Activated T-helper 2 cell treated with anti-CD3 and anti-CD28 coated beads, Interferon-gamma antibody, Interleukin-2, Interleukin-4, amounts not matched to agents 10 μg/mL and 5 μg/mL and 100 μg/mL, durations not matched to agents 14 hours and 24 hours and 36 hours (primary cell): ENCODE measurements at places on chromosomes 11 and 22. TPM values are rescaled to one million over a fixed set of nuclear protein-coding genes. Genes with fewer than 3 reads are reported as not detected.
A peak's percentile ranks its signal among the peaks of the same experiment; 100 is the strongest.

- no peak for DNase-seq
Observed at GRCh38 chr22:37299969-37300509, 17.7 kb downstream of the CYTH4 start.

DNA sequence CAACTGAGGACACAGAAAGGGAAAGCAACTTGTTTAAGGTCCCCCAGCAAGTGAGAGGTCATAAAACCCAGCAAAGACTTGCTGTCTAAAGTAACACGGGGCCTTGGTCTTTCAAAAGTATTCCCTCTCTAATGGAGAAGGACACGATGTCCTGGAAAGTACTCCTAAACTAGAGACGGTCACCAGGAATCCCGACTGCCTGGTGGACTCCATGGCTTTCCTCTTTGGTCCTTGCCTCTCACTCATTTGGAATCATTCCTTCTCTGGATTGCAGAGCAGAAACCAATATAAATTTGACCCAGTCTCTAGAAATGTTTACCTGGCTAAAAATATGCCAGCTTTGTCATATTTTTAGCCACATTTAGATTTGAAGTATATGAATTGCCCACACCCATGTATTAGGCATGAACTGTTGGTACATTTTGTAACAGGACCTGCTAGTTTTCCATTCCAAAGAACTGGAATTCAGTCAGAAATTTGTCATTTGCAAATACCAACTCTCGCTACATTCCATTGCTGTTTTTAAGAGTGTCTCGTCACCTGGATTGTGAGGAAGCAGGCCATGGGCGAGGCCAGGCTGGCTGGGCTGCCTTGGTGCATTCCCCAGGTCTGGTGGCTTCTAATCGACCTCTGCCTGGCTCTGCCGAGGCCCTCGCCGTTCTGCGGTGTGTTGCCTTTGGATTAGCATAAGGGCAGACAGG lies 12.9 kb downstream of the NAV2 start:
- no peak for DNase-seq

The CCDC157 gene
- 3.2 and 4.3 TPM in 2 replicates for total RNA-seq

DNA sequence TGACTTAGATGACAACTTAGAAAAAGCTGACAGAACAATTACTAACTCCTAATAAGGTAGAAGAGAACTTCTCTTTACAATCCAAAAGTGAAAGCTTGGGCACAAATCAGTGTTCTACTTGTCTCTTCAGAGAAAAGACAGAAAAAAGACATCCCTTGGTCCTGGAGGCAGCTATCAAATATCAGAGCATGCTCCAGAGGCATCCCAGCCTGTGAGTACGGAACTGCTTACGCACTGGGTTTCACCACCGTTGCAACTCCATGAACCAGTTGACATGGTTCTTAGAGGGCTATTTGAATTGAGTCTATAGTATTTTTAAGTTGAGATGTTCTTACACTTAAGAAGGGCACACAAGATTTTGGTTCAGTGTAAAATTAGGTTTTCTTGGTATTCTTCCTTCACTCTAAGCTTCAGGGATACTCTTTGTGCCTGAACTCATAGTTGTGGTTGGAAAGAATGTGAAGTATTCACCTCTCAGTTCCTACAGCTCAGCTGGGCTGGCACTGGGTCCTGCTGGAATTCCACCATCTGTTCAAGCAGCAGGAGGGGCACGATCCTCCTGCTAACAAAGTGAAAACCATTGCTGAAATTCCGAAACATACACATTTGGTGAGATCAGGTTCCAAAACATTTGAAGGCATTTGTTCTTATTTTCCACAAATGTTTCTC lies 6.3 kb downstream of the AKIP1 start:
- DNase-seq = no peak

GRCh38 chr11:101563166-101563565 lies 20.6 kb downstream of the TRPC6 start:
- no peak for DNase-seq

DNA sequence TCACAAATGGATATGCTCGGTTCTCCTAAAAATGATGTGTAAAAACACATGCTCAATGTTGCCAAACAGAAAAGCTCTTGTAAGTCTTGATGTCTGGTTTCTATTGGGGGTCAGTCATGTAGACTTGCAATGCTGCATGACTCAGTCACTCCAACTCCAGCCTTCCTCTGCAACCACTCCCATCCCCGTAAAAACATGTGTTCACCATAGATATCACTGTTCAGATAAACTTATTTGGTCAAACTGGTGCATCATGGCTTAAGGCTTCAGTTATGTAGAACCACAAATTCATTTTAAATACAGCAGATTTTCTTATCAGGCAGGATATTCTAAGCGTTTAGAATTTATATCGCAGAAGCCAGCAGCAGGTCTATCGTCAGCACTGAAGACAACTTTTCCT lies 298.4 kb upstream of the LUZP2 start:
- no peak for DNase-seq

GRCh38 chr11:9075556-9075955 lies 15.8 kb downstream of the SCUBE2 start:
- DNase-seq = no peak

DNA sequence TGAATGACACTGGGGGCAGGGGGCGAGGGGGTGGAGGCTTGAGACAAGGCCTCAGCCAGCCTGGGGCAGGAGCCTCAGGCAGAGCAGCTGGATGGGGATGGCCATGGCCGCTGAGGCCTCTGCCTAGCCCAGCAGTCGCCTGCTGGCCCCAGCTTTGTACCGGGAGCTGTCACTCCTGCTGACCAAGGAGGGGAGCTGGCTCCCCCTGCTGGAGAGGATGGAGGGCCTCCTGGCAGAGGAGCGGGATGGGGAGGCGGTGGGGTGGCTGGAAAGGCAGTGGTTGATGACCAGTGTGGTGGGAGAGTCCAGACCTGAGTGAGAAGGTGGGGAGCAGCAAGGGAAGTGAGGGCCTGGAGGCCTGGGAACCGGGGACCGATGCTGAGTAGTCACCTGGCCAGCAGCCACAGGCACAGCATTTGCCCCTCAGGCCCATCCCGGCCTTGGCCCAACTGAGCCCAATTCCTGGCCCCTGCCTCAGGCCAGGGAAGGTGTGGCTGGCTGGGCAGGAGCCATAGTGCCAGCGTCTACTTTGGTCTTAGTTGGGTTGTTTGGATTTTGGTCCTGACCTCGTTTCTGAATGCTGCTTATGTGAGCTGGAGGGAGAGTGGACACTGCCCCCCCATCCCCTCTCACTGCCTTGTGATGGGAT lies 6.0 kb upstream of the SUSD2 start:
- peak; percentile 41 for DNase-seq
